ENCODE measurements at places on chromosomes 6 and 20. TPM values are rescaled to one million over a fixed set of nuclear protein-coding genes. Genes with fewer than 3 reads are reported as not detected.

DNA sequence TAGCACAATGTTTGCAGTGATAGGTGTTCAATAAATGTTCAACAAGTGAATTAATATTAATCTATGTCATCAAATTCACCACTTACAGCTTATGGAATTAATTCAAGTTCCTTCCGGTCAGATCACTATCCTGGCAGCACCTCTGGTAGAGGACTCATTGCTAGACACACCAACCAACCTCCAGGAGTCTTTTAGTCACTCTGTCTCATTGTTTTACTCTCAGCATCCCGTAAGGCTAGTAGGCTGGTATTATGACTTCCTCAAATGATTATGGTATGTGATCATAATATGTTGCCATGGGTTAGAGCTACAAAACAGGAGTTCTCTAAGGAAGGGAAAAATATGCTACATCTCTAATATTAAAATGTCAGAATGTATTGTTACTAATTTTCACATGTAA is 21.7 kb upstream of the MMS22L start:
- no peak for DNase-seq
- H3K36me3 ChIP-seq, result no peaks in the 10 kb centered on the region
- H3K4me3 ChIP-seq, result no peak overlapping the region
- no peaks in the 10 kb centered on the region for H3K27me3 ChIP-seq
- H3K4me1 ChIP-seq, result no peaks in the 10 kb centered on the region

DNA sequence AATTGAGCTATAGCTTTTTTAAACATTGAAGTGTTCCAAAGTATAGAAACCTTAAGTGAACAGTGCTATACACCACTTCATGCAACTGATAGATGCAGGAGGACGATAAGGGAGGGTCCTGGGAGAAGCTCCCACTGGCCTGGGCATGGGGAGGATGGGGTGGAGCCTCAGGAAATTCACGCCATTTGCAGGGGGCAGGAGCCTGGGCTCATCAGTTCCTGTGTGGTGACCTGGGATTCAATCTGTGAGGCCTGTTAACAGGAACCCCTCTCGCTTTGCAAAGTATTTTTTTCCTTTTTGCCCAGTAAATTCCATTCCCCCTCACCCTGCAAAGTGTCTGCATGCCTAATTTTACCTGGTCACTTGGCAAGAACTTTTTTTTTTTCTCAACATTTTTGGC is 11.0 kb upstream of the ASCC3 start:
- H3K27ac ChIP-seq, result no peak overlapping the region
- H3K27me3 ChIP-seq, result no peaks in the 10 kb centered on the region
- H3K4me3 ChIP-seq, result no peak overlapping the region

DNA sequence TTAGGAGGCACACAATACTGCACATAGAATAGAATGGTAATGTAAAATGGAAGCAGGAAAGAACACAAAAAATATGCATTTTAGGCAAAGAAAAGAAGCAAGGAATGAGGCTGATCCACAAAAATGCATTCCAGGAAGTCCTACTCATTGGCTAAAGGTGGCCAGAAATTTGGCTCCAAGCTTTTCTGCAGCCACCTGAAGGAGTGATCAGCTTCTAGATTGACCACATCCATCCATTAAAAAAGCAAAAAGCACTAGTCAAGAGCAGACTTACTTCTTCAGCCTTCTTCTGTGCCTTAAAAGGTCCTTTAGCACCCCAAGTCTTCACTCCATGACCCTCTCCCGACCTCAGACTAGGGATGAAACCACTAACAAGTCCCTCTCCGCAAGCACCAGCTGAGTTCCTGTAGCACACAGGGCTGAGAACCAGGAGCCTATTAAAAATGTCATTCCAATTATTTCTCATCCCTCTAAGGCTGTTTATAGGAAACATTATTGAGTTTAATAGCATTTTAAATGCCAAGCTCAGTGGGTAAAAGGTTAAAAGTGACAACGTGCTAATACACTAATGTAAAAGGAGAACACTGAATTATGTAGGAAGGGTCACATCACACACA is 36.5 kb downstream of the TRAM2 start:
- no peaks in the 10 kb centered on the region for H3K27me3 ChIP-seq
- no peaks in the 10 kb centered on the region for H3K36me3 ChIP-seq
- no peak for DNase-seq
- no peak overlapping the region for H3K4me3 ChIP-seq

- DNase-seq, result no peak
- H3K27me3 ChIP-seq, result no peaks in the 10 kb centered on the region
- H3K4me3 ChIP-seq, result no peak overlapping the region
Observed at GRCh38 chr6:21633511-21634109, 40.1 kb downstream of the SOX4 start.

- peak overlapping the region; percentile 22 for H3K4me3 ChIP-seq
- peaks cover 10% of the 10 kb centered on the region for H3K36me3 ChIP-seq
- no peak for DNase-seq
- H3K27ac ChIP-seq, result peak overlapping the region; percentile 28
Observed at GRCh38 chr6:31819871-31820299, 4.5 kb downstream of the HSPA1A start.

The DNAH8 gene
- not detected for total RNA-seq

The GMPR gene
- 4.0 TPM for total RNA-seq

GRCh38 chr6:79646006-79646405 is 14.9 kb downstream of the SH3BGRL2 start:
- DNase-seq, result no peak
- peaks cover 5% of the 10 kb centered on the region for H3K4me1 ChIP-seq
- H3K27ac ChIP-seq, result no peak overlapping the region
- H3K27me3 ChIP-seq, result no peaks in the 10 kb centered on the region
- H3K4me3 ChIP-seq, result no peak overlapping the region
- peaks cover 6% of the 10 kb centered on the region for H3K36me3 ChIP-seq

The SESN1 gene
- 30.2 TPM for total RNA-seq

Data from mesothelial cell of epicardium (in vitro differentiated cells).